IgD-negative memory B cell (primary cell): ENCODE measurements at places on chromosomes 2 and 18. TPM values are rescaled to one million over a fixed set of nuclear protein-coding genes. Genes with fewer than 3 reads are reported as not detected.

The GKN2 gene
- polyA plus RNA-seq, result not detected

The PPP1R1C gene
- polyA plus RNA-seq, result not detected

The ANKRD62 gene
- polyA plus RNA-seq, result not detected

The ARHGAP25 gene
- polyA plus RNA-seq, result 217 TPM

The IL37 gene
- polyA plus RNA-seq, result not detected

The FAP gene
- not detected for polyA plus RNA-seq

The GIGYF2 gene
- polyA plus RNA-seq, result 24.3 TPM

The DOK6 gene
- polyA plus RNA-seq, result not detected

The UCN gene
- polyA plus RNA-seq, result 1.6 TPM
